Effector memory CD4-positive, alpha-beta T cell (primary cell): ENCODE measurements at places on chromosomes 5 and 9.

GRCh38 chr9:19373527-19373926 is 6.5 kb downstream of the RPS6 start:
- no peak for DNase-seq

DNA sequence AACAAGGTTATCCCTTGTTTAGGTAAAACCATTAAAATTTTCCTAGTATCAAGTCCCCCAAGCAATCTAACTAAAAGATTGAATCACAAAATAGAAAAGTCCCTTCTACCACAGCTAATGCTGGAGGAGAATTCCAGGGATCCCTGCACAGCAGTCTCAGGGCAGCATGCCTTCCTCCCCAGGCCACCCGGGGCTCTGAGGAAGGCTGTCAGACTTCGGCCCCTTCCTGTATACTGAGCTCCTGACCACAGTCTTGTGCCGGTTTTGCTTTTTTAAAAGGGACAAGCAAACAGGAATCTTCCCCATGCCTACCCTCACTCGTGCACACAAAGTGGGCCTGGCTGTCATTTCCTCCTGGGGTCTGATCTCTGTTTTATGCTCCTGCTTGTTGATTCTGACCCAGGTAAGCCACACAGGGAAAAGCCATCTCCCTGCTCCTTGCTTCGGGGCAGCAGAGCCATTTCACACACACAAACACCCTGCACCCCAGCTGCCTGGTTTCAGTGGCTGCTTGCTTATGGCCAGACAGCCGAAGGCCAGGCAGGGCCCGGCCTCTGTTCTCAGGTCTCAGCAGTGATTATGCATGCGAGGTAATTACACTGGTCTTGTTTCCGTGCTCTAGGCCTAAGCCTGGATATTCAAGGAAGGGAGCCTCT is 211.9 kb downstream of the NXNL2 start:
- DNase-seq, result no peak

GRCh38 chr9:99090336-99091130 is 14.4 kb upstream of the TGFBR1 start:
- no peak for DNase-seq

DNA sequence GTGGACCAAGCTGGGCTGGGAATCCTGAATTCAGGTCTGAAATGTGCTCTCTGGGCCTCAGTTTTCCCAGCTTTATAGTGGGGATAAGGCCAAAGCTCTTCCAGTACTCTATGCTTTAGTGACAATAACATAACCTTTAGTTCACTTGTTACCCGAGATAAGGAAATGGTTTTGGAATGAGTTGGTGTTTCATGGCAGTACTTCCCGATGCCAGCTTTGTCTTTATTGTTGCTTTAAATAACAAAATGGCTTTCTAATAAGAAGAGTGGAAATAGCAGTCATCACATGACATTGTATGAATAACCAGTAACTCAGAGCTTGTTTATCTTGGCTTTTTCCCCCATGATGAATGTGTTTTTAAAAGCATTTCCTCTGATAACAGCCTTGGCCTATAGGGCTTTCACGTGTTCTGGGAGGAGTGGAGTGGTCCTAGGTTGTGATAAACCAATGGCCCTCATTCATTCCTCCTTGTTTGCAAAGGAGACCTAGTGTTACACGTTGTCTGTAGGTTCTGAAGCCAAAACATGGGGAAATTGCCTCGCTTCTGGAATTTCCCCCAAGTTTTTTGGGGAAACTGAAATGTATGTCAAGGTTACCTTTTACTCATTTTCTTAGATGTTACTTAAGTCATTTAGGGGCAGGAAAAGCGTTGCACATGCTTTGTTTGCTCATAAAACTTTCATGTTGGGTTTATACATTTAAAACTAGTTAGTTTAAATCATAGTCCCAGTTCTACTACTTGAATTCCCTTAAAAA is 53.7 kb downstream of the ZNF618 start:
- no peak for DNase-seq

DNA sequence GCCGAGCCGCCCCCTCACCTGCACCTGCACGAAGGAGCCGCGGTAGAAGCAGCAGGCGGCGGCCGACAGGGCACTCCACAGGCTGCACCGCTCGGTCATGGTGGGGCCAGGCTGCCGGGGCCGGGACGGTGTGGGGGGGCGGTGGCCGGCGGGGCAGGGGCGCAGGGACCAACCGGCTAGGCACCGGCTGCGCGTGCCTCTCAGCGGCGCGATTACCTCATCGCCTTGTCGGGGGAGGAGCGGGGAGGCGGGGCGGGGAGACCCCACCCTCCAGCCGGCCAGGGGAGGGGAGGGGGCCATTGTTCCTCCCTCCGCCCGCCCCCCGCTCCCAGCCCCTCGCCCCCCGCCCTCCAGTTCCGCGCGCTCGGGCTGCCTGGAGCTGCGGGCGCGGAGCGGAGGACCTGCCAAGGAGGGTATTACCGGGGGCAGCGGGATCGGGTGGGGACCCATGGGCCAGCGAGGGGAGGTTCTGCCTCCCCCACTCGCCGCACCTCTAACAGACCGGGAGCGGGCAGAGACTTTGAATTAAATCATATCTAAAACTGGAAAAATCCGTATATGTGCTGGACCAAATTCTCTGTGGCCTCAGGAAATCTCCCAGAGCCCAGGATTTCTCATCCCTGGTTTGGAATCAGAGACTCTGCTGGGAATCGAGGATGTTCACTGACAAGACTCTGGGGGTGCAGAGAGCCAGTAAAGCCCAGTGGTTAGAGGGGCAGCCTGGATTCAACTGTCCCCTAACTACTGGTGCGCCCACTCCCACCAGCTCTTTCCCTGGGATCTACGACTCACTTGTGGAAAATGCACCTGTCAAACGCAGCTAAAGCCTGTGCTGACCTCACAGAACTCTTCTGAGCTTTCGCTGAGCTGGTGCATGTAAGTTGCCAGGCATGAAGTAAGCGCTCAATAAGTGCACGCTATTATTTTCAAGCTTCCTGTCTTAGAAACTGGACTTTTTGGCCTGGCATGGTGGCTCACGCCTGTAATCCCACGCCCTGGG is 20.3 kb upstream of the TOR2A start:
- no peak for DNase-seq

GRCh38 chr5:80251636-80252035 is 4.2 kb downstream of the SERINC5 start:
- no peak for DNase-seq

DNA sequence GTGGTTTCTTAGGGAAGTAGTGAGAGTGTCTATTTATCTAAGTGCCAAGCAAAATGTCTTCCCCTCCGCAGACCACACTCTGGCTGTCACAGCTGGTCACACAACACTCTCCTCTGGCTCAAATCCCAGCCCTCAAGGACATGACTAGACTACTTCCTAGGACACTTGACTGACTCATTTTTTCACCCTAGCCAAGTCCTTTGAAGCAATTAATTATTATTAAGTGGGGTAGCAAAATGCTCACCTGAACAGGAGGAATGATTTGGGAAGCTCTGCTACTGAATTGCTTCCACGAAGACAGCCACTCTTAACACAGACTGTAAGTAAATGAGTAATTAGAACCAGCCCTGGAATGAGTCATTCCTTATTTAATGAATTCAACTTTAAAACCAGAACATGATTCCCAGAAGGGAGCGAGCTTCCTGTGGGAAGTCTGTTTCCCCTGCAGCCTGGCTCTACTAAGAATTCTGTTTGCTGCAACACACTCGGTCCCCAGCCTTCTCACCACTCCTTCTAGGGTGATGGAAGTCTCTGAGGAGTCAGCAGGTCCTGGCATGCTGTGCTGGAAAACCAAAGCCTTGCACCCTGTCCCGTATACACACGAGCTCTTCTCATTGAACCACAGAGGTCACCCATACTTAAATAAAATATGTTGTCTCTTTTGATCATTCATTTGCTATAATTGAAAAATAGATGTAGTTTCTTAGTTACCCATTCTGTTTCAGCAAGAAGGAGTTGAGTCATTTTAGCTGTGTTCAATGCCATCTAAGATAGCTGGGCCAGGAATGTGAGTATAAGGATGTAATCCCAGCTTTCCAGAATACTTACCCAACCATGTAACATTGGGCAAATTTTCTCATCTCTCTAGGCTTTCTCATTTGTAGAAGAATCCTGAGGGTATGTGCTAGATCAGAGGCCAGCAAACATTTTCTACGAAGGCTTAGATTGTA is 218.6 kb upstream of the RASEF start:
- DNase-seq, result no peak

DNA sequence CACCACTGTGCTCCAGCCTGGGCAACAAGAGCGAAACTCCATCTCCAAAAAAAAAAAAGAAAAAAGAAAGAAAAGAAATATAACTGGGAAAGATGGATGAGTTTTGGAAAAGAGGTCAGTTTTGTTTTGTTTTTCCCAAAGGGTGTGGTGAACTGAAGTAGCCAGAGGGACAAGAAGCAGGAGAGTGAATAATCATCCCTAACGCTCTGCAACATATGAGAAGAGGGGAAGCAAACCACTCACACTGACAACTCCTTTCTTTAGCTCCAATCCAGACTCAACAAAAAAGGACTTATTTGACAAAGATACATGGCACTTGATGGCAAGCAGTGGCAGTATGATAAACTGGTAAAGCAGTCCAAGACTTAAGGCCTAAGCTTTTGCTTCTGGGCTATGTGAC is 176.1 kb upstream of the HMHB1 start:
- no peak for DNase-seq

DNA sequence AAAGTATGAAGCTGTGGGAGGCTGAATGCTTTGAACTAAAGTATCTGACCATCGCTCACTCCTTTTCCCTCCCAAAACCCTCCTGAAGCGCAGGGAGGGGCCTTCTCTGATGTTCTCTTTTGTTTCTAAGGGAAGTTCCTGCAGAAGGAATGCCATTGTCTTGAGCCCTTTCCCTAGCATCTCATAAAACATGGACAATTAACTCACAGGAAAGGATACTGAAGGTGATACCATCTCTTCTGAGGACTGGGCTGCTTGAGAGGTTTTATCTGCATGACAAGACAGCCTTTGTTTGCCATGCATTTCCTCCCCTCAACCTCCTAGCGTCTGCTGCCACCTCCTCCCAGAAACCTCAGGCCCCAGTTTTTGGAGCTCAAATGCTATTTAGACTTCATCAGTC is 4.3 kb upstream of the RMND5B start:
- DNase-seq, result no peak

- no peak for DNase-seq
These were observed 134.6 kb upstream of the CPEB4 start for GRCh38 chr5:173753307-173754168.

GRCh38 chr9:97889941-97890887 is 32.1 kb downstream of the TRMO start:
- peak; percentile 39 for DNase-seq

DNA sequence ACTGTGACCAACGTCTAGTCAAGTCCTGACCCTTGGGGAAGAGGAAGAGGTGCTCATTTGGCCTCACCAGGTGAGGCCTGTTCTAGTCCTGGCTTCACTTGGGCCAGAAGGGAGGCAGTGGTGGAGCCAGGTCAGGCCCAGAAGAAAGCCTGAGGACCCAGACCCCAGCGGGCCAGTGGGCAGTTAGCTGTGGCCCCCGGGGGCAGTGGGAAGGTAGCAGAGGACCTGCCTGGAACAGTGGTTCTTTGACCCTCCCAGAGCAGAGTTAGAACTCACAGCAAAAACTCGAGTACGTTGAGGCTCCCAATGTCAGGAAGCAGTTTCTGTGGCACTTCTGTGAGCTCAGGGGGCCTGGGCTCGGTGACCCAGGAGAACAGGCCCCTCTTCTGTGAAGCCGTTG is 66.0 kb upstream of the GARNL3 start:
- DNase-seq, result no peak

DNA sequence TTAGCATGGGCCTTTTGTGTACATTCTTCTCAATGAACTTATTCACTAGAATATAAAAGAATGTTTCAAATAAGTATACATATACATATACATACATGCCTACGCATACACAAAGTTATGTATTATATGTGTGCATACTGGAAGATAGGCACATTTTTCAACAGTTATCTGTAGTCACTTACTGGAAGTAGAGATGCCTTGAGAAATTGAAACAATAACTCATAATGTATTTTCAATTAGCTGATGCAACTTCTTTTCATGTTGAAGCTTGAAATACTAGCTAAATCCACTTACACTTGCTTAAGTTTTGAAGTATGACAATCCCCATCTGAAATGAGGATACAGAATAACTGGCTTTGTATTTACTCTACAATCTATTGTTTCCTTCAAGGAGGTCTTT is 469.0 kb upstream of the PTGER4 start:
- DNase-seq, result no peak

DNA sequence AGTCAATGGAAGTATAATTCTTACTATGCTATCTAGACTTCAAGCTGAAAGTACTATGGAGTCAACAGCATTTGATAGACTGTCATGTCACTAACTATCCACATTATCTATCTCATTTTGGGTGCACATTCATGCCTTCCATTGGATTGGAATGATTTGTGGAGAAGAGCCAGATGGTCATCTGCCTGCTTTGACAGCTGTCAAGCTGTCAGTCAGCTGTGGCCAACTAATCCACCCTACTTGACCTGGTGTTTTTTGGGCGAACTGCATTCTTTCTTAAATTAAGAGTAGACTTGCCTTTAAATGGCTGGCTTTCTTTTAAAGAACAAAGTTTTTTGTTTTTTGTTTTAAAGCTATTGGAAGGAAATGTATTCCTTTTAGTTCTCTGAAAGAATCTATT is 151.5 kb downstream of the DCP2 start:
- DNase-seq, result no peak

GRCh38 chr5:157918811-157919742 is 60.1 kb upstream of the CLINT1 start:
- no peak for DNase-seq

DNA sequence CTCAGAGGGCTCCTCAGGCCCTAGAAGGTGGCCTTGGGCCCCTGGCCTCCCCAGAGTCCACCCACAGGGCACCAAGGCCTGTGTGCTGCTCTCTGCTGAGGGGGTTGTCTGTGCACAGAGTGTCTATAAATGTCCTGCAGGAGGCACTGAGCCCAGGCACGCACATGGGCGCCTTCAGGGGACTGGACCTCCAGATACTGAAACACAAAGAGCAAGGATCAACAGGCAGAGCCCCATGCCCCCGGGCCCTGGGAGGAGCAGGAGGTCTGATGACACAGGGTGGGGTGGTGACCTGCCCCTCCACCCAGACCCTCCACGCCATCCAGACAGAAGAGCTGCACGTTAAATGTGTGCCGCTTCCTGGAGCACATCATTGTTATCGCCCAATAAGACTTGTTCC is 64.6 kb upstream of the SIMC1 start:
- DNase-seq, result no peak

GRCh38 chr5:34535433-34535832 is 120.7 kb upstream of the RAI14 start:
- DNase-seq, result no peak

GRCh38 chr5:111574311-111574710 is 62.0 kb upstream of the STARD4 start:
- no peak for DNase-seq

GRCh38 chr9:131449276-131449675 is 53.4 kb upstream of the POMT1 start:
- no peak for DNase-seq

DNA sequence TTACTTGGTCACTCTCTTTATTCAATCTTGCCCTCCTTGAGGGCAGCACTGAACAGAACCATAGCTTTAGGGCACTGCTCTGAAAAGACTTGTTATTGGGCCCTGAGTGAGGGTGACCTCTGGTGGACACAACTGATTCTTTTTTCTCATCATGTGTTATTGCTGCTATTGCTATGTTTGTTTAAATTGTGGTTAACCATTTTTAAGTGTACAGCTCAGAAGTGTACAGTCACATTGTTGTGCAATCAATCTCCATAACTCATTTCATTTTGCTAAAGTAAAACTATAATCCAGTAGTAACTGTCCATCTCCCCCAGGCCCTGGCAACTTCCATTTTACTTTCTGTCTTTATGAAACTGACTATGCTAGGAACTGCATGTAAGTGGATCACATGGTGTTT is 351.1 kb upstream of the RIOK2 start:
- DNase-seq, result no peak

GRCh38 chr9:77158772-77159513 is 18.4 kb upstream of the VPS13A start:
- no peak for DNase-seq
